GM12878 (cell line): ENCODE measurements at places on chromosomes 7 and 10.

DNA sequence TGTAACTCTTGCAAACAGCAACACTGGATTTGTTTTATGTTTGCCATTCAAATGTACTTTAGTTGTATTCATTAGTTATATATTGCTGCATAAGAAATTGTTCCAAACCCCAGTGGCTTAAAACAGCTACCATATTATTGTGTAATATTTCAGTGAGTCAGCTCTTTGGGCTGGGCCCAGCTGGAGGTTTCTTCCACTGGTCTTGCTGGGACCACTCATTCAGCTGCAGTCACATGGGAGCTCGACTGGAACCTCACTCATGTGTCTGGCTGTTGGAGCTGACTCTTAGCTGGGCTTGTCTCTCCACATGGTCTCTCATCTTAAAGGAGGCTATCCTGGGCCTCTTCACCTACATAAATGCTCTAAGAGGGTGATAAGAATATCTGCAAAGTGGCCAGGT lies 23.2 kb upstream of the PIP4K2A start:
- H3K27ac ChIP-seq: no peak overlapping the region
- peaks cover 6% of the 10 kb centered on the region for H3K4me1 ChIP-seq
- no peak overlapping the region for H3K4me3 ChIP-seq
- H3K36me3 ChIP-seq: no peaks in the 10 kb centered on the region
- no peaks in the 10 kb centered on the region for H3K27me3 ChIP-seq
- no peak for DNase-seq

GRCh38 chr7:13894954-13895353 lies 94.5 kb downstream of the ETV1 start:
- no peak overlapping the region for H3K27ac ChIP-seq
- no peaks in the 10 kb centered on the region for H3K4me1 ChIP-seq
- no peaks in the 10 kb centered on the region for H3K27me3 ChIP-seq
- H3K36me3 ChIP-seq: no peaks in the 10 kb centered on the region
- H3K4me3 ChIP-seq: no peak overlapping the region

DNA sequence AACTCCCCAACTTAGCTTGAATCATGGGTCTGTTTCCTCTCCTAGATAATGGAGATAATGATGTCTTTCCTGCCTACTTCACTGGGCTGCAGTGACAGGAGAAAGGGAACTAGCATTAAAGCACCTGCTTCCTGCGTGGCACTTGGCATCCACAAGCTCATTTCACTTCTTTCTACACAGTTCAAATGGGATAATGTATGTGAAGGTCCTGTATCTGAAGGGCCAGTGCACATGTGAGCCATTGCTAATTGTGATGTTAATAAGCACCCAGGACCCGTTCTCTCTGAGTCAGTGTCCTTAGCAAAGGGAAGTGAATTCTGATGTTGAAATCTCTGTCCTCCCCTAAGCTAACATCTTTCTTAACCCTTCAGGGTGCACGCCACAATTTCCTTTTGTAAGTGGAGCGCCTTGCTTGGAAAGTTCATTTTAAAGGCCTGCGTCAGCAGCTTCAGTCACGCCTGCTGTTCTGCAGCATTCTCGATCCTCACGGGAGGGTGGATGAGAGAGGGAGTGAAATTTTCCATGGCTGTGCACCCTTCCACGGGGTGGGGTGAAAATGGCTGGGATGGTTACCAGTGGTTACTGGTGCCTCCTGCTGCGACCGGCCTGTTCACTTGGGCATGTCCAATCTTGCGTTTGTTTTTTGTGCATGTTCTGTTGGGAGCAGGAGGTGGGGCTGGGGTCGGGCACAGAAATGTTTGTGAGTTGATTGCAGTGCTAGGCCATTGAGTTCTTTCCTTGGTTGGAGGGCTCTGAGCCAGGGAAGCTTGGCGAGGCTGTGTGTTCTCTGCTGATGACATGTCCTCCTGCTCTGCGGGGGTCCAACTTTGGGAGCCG lies 59.2 kb downstream of the HK1 start:
- H3K4me3 ChIP-seq: no peak overlapping the region
- H3K27me3 ChIP-seq: no peaks in the 10 kb centered on the region
- H3K4me1 ChIP-seq: peaks cover 15% of the 10 kb centered on the region
- no peaks in the 10 kb centered on the region; the same call in 1 of the 2 replicates for H3K36me3 ChIP-seq

GRCh38 chr7:55198634-55199392 lies 166.3 kb upstream of the LANCL2 start:
- no peak for DNase-seq
- H3K27ac ChIP-seq: no peak overlapping the region
- H3K4me1 ChIP-seq: no peaks in the 10 kb centered on the region
- H3K36me3 ChIP-seq: no peaks in the 10 kb centered on the region
- no peaks in the 10 kb centered on the region for H3K27me3 ChIP-seq
- no peak overlapping the region for H3K4me3 ChIP-seq

- H3K4me1 ChIP-seq: peaks cover 39% of the 10 kb centered on the region
- H3K27me3 ChIP-seq: no peaks in the 10 kb centered on the region
- peak overlapping the region; percentile 29; the same call in 1 of the 2 replicates for H3K27ac ChIP-seq
- H3K4me3 ChIP-seq: peak overlapping the region; percentile 49; the same call in 1 of the 2 replicates
- no peak for DNase-seq
These were observed 2.4 kb downstream of the ADCK2 start for GRCh38 chr7:140674899-140675701.

DNA sequence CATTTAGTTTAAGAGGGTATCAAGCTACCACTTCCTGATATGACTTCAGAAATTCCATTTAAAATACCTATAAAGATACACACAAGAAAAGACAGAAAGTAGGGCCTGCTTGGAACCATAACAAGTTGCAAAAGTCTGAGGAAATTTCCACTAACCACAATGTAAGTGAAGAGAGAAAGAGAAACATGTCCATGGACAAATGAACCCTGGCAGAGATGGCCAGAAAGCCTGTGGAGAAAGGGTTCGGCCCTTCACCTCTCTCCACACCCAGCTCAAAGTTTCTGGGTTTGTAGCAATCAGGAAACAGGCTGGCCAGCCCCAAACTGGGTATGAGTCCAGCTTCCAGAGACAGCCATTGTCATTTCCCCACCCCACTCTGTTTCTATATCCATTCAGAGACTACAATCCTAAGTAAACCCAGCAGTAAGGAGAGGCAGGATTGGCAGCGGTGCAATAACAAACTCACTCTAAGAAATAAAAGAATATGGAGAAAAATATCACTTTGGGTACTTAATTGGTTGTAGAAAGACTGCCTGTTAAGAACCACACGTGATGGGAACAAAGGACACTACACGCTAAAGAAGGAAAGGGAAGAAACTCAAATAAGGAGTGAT lies 71.1 kb downstream of the STK17A start:
- no peak overlapping the region for H3K27ac ChIP-seq
- peaks cover 6% of the 10 kb centered on the region for H3K36me3 ChIP-seq
- H3K27me3 ChIP-seq: no peaks in the 10 kb centered on the region
- DNase-seq: no peak
- H3K4me1 ChIP-seq: peaks cover 47% of the 10 kb centered on the region

DNA sequence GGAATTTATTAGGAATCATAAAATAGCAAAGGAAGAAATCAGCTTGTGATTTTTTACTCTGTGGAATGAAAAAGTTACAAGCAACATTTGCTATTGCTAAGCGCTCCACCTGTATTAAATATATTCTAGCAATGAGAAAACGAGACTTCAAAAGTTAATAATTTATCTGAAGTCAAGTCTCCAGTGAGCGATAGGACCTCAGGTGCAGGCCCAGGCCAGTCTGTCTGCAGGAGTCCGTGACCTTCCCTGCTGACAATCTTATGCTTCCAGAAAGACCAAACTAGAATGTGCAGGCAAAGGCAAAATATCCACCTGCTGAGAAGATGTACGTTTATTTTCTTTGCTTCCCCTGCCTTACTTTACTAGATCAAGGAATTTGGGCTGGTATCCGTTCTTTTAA lies 22.7 kb downstream of the MRC1 start:
- no peaks in the 10 kb centered on the region for H3K36me3 ChIP-seq
- no peak overlapping the region for H3K4me3 ChIP-seq
- H3K4me1 ChIP-seq: no peaks in the 10 kb centered on the region
- no peak overlapping the region for H3K27ac ChIP-seq

DNA sequence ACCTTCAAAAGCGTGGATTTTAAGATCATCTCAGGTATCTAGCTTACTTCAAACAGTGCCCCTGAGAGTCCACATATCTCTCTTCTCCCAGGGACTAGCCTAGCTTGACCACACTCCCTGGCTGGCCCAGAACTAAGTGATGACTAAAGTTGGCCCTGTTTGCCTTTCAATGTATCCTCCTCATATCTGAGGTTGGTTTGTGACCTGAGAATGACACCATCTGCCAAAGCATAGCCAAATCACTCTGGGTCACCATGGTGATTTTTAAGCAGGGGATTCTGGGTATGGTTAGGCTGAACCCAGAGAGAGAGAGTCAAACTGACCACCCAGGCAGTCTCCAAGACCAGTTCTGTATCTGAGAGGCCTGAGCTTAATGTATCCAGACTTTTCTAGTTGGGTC lies 16.2 kb downstream of the CNNM1 start:
- DNase-seq: no peak
- no peak overlapping the region for H3K4me3 ChIP-seq
- no peak overlapping the region for H3K27ac ChIP-seq
- H3K27me3 ChIP-seq: no peaks in the 10 kb centered on the region
- no peaks in the 10 kb centered on the region for H3K36me3 ChIP-seq
- H3K4me1 ChIP-seq: no peaks in the 10 kb centered on the region

DNA sequence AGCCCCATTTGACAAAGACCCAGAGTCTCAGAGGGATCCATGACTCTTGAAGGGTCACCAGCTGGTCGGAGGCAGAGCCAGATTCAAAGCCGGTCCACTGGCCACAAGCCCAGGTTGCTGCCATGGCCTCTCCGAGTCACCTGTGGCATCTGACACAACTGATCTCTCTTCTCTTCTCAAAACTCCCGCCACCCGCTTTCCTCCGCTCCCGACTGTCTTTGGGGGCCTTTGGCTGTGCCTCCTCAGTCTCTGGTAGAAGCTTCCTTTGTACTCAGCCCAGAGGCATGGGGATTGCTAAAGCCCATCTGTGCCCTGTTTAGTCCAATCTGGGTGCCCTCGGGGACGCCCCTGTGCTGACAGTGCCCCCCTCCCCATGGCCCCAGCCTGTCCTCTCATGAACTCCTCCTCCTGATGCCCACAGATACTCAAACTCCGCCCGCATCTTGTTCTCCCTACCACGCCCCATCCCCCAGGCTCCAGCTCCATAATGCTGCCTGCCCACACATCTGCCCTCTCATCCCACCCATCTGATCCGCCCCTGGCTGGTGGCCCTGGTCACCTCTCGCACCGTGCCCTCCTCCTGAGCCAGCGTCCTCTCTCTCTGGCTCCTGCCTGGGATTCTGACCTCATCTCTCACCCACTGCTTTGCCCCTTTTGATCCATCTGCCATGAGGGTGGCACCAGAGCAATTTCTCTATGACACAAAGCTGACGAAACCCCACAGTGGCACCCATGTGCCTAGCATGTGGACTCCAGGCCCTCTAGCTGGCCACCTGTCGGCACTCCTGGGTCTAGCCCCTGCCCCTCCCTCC lies 150.6 kb downstream of the SLIT1 start:
- no peak overlapping the region for H3K4me3 ChIP-seq
- no peak overlapping the region for H3K27ac ChIP-seq
- H3K27me3 ChIP-seq: no peaks in the 10 kb centered on the region; the same call in 1 of the 2 replicates

DNA sequence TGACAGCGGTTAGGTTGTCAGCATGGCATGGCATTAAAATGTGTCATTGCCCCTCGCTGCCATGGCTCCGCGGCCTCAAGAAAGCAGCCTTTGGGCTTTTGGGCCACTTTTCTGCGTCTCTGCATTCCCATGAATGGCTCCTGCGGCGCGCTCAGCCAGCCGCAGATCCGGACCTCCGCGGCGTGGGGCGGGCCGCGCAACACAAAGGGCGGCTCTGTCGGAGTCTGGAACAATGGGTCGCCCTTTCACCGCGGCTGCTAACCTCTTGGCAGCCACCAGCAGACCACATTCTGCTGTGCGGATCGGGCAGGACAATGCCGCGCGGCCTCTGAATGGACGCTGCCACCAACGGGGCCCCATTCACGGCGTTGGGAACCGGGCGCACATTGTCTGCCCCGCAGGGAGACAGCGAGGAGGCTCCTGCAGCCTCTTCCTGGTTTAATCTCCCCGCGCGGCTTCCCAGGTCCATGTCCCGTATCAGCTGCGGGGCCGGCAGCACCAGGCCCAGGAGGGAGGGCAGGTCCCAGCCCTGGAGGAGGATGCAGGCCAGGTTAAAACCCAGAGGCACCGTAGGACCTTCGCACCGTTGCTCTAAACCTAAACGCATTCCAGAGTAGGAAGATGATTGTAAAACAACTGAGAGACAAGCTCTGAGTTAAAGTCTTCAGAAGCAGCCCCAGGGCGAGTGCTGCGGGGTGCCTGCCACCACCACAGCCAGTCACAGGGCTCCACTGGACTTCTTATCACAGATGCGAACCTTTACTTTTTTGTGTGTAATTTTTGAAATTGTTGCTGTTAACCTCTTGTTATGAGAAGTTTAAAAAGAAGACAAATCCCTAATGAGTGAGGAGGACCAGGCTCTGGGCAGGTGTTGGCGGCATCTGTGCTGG lies 71.6 kb downstream of the NKX6-2 start:
- no peak overlapping the region for H3K27ac ChIP-seq
- H3K4me3 ChIP-seq: no peak overlapping the region

DNA sequence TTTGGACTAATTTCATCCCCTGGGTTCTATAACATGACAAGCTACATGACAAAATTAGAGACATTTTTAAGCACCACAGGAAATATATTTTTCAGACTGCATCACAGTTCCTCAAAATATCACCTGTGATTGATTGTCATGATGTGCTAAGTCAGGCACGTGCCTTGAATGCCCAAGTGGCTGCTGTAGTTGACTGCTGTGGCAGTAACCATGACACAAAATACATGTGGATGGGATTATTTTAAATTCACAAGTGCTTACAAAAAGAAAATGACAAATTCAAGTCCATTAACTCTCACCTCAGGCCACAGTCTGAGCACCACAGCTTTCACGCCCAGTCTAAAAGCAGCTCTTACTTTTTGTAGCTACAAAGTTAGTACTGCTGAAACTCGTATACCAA lies 45.5 kb downstream of the TNPO3 start:
- H3K36me3 ChIP-seq: peaks cover 7% of the 10 kb centered on the region
- H3K4me1 ChIP-seq: peaks cover 70% of the 10 kb centered on the region
- H3K27ac ChIP-seq: peak overlapping the region; percentile 93
- H3K4me3 ChIP-seq: no peak overlapping the region
- H3K27me3 ChIP-seq: no peaks in the 10 kb centered on the region
- peak; percentile 70 for DNase-seq

GRCh38 chr10:92187101-92187500 lies 103.8 kb downstream of the CPEB3 start:
- H3K27ac ChIP-seq: peak overlapping the region; percentile 52
- no peaks in the 10 kb centered on the region; the same call in 1 of the 2 replicates for H3K36me3 ChIP-seq
- peaks cover 7% of the 10 kb centered on the region for H3K4me1 ChIP-seq
- H3K27me3 ChIP-seq: no peaks in the 10 kb centered on the region
- DNase-seq: no peak
- no peak overlapping the region for H3K4me3 ChIP-seq

- no peak for DNase-seq
- H3K27ac ChIP-seq: no peak overlapping the region
- H3K36me3 ChIP-seq: no peaks in the 10 kb centered on the region
These were observed 25.8 kb upstream of the ZNF488 start for GRCh38 chr10:47409866-47410256.
